Stimulated activated naive CD8-positive, alpha-beta T cell treated with anti-CD3 and anti-CD28 coated beads, Interleukin-15, Interleukin-2, amounts not matched to agents 100 U/mL and 50 U/mL, for 24 hours (primary cell): ENCODE measurements at places on chromosomes 11 and 22.

GRCh38 chr22:35812600-35812999 is 94.9 kb downstream of the APOL5 start:
- no peak for DNase-seq

- DNase-seq, result no peak
Observed at GRCh38 chr11:79546351-79546750, 105.5 kb upstream of the TENM4 start.

GRCh38 chr11:131640320-131640719 is 269.9 kb downstream of the NTM start:
- DNase-seq, result no peak

- DNase-seq, result no peak
Observed at GRCh38 chr11:1827095-1827813, 7.5 kb upstream of the SYT8 start.

- DNase-seq, result no peak
Observed at GRCh38 chr11:76320929-76321328, 60.0 kb downstream of the THAP12 start.

DNA sequence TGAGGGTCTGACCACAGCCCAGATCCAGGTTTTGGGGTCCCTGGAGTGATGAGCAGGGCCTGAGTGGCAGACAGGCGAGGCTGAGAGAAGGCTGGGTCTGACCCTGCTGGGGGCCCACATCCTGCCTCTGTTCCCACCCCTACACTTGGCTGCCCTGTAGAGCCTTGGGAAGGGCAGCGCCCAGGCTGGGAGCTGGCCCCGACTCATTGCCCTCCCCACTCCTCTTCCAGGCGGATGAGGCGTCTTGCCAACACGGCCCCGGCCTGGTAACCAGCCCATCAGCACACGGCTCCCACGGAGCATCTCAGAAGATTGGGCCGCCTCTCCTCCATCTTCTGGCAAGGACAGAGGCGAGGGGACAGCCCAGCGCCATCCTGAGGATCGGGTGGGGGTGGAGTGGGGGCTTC is 4.9 kb downstream of the DERL3 start:
- no peak for DNase-seq

- DNase-seq, result no peak
Observed at GRCh38 chr11:102237096-102237735, 80.1 kb upstream of the BIRC3 start.

- DNase-seq, result no peak
Observed at GRCh38 chr11:134202661-134203060, 21.1 kb downstream of the NCAPD3 start.

- DNase-seq, result no peak
Observed at GRCh38 chr11:94786264-94787126, 18.3 kb downstream of the AMOTL1 start.

DNA sequence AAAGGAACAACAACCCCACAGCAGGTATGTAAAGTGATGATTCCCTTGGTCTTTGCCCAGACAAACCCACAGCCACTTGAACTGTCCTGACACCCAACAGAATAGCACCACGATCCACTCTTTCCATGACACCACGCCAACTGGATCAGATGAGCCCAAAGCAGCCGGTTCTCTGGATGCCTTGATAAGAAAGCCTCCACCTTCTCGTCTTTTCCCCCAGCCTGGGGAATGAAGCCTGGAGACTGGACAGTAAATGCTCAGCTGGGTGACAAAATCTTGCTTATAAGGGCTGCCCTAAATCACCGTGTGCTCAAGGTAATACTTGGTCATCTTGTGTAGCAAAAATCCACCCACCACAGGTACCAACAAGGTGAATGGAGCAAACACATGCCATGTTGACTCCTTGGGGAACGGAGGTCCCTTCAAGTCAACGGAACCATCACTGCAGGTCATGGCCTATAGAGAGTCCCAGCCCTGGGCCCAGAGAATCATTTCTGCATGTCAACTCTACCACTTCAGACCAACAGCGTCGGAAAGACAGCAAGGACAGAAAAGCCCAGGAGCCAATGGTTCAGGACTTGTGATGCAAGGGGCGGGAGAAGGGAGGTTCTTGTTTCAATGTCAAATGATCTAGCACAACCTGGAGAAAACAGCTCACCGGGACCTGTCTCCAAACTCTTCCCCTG is 2.2 kb upstream of the MYO18B start:
- DNase-seq, result no peak

GRCh38 chr22:46827781-46828180 is 65.3 kb downstream of the TBC1D22A start:
- DNase-seq, result no peak

- DNase-seq, result no peak
Observed at GRCh38 chr11:85517272-85517671, 109.9 kb downstream of the DLG2 start.

GRCh38 chr11:584287-584686 is 8.0 kb downstream of the PHRF1 start:
- DNase-seq, result no peak
